ENCODE measurements at places on chromosomes 6 and 20. TPM values are rescaled to one million over a fixed set of nuclear protein-coding genes. Genes with fewer than 3 reads are reported as not detected.

The RAET1L gene
- total RNA-seq, result not detected

The E2F1 gene
- total RNA-seq, result 8.2 TPM

The MLN gene
- not detected for total RNA-seq

The CDH26 gene
- not detected for total RNA-seq
